ENCODE measurements at places on chromosomes 7 and 10.

GRCh38 chr10:58833771-58834561, 321.3 kb downstream of the BICC1 start:
- DNase-seq = no peak

- no peak for DNase-seq
Measured at GRCh38 chr10:127968659-127969058, 61.8 kb downstream of the PTPRE start.

- no peak for DNase-seq
Measured at GRCh38 chr10:79029478-79030390, 39.0 kb upstream of the ZMIZ1 start.

GRCh38 chr10:6917125-6917524, 337.0 kb upstream of the PRKCQ start:
- DNase-seq = no peak

GRCh38 chr10:6220418-6221191, 17.9 kb downstream of the PFKFB3 start:
- no peak for DNase-seq

DNA sequence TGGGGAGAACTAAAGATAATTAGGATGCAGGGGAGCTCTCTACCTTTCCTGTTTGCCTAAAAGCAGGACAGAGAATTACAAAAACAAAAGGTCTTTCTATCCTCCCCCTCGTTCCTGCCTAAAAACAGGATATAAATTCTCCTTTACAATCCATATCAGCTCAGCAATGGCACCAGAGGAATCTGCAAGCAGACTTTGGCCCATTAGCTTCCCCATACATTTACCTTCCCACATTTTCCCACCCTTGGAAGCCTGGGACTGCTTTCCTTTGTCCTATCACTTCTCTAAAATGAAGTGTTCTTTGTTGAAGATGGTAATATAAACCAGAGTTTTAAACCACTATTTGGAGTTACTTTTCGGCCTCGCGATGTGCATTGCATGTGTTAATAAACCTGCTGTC, 15.5 kb downstream of the SHTN1 start:
- DNase-seq = no peak

DNA sequence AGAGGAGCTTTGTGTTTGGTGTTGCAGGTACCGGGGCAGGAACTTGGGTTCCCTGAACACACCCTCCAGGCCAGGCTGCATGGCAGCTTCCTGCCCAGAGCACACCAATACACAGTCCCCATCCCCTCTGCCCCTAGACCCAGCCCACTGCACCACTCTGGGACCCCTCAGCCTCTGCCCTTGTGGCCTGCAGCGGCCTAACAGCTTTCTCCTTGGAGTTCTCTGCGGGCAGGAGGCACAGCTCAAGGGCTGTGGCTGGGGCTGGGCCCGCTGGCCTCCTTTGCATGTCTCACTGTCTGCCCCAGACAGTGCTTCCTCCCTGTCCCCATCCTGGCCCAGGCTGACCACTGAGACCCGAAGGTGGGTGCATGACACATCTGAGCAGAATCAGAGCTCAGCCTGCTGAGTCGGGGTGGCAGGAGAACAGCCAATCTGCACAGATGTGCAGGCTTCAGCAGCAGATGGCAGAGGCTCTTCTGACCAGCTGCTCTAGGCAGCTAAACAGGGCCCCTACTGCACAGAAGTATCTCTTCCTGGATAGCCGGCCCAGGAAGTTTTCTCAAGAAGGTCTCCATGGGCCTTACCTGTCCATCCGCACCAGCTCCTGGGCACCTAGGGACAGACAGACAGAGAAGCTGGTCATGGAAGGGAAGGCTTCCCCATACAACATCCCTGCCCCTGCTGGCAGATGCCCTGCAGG, 20.8 kb downstream of the VSIR start:
- DNase-seq = no peak

- DNase-seq = no peak
Measured at GRCh38 chr10:34862892-34863291, 47.8 kb upstream of the PARD3 start.

- no peak for DNase-seq
Measured at GRCh38 chr7:36787933-36788378, 63.7 kb upstream of the AOAH start.

DNA sequence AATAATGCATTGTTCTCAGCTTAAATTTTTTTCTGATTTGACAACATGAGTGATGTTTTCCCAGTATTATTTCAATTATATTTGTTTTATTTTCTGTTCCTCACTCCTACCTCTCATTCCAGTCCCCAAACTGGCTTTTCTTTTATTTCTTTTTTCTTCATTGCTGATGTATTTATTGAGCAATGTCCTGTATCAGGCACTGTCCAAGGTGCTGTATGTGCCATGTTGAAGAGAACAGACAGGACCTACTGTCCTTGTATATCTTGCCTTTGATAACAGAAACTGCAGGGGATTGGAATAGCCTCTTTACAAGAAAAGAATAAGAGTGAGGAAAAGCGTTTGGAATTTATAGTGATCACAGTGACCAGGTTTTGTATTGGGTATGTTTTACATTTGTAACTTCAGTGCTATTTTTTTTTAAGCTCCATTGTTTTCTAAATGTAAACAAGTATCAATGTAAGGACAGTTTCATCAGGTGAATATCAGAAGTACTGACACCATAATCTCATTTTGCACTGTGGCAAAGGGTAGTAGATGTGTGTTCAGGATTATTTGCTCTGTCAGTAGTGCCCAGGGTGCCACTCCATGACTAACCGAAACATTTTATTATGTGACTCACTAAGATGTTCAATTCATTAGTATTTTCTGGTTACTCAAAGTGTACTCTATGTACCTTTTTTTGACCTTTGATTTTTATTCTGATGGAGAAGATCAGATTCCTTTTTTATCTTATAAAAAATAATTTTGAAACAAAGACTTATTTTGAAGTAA, 15.6 kb upstream of the CLDN12 start:
- no peak for DNase-seq

DNA sequence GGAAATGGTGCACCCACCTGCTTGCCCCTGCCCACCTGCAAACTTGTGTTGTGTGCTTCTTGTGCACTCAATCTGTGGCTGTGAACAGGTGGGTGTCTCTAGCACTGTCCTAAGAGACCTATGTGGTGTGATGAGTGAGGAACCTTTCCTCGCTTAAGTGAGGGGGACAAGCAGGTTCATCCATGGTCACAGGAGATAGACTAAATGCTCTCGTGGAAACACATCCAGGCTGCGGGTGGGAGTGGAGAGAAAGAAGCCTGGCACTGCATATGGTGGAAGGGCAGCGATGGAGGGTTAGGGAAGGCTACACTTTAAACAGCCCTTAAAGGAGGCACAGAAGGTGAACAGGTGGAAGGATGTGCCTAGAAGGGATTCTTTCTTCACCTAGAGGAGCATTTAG, 330.9 kb downstream of the CXCL12 start:
- DNase-seq = no peak

- no peak for DNase-seq
Measured at GRCh38 chr7:47444376-47445098, 137.4 kb downstream of the TNS3 start.

DNA sequence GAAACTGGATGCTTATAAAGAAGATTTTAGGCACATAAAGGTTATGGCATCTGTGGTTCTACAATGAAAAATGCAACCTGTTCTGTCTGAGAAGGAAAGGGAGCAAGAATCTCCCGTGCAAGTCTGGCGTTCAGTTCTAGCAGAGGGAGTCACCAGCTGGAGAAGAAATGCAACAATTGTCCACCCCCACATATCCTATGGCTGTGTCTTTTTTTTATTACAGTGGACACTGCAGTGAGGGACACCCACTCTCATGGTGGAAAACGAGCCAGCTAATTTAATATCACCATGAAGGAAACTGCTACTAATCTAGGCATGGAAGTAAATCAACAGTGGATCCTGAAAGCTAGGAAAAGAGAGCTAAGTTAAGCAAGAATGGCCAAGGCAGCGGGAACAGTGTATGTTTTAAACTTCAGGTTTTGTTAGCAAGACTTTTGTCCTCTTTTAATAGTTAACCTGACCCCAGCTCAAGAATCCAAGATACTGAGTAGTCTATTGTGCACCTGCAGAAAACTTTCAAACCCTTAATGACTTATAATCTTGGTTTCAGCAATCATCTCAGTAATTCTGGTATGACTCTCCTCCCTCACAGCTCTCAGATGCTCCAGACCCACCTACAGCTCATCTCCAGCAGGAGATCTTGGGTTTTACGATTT, 149.3 kb downstream of the FGFR2 start:
- DNase-seq = no peak

DNA sequence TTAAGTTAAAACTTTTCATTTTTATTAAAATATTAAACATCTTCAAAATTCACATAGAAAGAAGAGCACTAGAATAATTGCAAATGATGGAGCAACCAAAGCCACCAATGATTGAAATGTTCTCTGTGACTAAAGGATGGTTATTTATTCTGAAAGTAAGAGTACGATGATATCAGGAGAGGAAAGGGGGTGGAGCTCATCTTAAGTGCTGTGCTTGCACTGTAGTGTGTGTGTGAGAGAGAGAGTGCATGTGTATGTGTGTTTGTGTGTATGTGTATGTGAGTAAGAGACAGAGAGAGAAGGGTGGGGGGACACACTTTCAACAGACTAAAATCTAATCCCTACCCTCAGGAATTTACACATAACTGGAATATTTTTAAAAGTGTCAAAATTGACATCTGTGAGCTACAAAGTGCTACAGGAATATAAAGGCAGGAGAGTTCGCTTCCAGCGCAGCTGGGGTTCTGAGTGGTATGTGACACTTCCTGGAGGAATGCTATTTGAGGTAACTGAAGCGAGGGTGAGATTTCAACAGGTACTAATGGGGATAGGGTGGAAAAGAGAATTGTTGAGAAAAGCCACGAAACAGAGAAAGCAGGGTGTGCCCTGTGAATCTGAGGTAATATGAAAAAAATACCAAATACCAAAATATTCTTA, 57.2 kb upstream of the SMNDC1 start:
- no peak for DNase-seq

DNA sequence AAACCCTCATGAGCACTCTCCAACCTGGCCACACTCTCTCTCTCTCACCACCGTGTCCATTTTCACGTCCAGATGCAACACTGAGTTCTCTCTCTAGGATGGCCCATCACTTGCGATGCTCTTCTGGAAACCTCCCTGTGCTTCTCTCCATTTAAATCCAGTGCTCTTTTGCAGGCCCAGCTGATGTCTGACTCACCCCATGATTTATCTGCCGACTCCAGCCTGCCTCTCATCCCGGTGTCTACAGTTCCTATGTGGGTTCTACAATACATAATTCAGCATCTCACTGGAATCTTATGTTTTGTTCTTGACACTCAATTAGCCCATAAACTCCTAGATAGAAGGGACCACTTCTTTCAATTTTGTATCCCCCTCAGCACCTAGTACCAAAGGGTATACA, 5.0 kb downstream of the TPK1 start:
- no peak for DNase-seq

DNA sequence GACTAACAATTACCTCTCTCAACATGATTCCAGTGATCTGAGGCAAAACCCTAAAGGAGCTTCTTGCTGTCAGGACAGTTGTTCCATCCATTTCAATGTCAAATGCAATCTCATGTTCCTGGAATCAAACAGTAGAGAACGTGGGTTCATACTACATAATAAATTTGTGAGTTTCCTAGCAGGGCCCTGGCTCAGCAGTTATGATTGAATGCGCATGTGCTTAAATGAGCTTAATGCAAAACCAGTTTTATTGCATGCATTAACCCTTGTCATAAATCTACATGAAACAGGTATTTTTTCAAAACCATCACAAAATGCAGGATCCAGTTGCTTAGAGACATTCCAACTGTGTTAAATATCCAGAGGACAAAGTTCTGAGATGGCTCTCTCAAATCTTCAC, 225.4 kb upstream of the TMEM72 start:
- no peak for DNase-seq

DNA sequence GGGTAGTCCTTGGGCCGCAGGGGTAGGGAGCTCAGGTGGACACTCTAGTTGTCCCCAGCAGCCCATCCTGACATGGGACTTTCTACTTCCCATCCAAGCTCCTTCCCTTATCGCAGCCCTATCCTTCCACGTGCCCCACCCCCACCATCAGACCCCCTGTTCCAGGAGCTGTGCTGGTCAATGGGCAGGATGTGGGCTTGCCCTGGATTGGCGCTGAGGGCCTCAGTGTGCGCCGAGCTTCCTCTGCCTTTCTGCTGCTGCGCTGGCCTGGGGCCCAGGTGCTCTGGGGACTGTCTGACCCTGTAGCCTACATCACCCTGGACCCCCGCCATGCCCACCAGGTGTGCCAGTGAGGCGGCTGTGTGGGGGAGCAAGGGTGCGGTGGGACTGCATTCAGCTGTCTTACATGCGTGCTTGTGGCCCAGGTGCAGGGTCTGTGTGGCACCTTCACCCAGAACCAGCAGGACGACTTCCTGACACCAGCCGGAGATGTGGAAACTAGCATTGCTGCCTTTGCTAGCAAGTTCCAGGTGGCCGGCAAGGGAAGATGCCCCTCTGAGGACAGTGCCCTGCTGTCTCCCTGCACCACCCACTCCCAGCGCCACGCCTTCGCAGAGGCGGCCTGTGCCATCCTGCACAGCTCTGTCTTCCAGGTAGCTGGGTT, 9.4 kb upstream of the ZNF467 start:
- DNase-seq = no peak

DNA sequence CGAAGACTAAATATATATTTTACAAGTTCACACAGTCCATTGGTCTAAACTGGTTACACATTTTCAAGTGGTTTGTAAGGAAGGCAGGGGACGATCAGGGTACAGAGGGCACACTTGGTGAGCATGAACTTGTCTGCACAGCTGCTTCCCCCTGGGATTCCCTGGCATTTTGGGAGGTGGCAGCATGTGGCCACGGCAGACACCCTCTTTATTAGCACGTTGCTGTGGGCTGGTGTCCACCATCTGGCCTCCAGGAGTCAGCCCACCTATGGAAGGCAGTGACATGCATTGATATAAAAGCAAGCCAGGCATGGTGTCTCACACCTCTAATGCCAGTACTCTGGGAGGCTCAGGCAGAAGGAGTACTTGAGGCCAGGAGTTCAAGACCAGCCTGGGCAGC, 350.2 kb downstream of the TYW1 start:
- DNase-seq = no peak

DNA sequence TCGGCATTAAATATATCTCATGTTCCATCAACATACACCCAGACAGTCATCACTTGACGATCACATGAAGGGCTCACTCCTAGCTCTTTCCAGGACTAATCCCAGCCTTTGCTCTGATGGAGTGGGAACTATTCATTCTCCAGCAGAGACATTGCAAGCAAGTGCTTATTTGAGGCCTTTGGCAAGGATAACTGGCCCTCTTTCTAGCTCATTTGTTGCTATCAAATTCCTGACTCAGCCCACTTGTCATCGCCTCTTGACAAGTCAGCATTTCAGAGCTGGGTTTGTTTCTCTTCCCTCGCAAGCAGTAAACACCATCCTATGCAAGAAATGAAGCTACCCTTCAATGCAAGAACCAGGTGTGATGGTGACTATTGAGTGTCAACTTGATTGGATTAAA, 1165.7 kb upstream of the AUTS2 start:
- DNase-seq = no peak

DNA sequence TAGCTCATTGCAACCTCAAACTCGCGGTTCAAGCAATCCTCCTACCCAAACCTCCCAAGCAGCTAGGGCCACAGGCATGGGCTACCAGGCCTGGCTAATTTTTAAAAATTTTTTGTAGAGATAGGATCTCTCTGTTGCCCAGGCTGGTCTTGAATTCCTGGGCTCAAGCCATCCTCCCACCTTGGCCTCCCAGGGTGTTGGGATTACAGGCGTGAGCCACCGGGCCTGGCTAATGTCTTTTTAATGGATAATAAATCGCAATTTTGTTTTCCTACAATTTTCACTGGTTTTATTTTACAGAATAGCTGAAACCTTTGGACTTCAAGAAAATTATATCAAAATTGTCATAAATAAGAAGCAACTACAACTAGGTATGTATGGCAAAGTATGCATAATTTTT, 10.9 kb downstream of the NUB1 start:
- DNase-seq = no peak
